ENCODE measurements at places on chromosomes 2 and 18.

DNA sequence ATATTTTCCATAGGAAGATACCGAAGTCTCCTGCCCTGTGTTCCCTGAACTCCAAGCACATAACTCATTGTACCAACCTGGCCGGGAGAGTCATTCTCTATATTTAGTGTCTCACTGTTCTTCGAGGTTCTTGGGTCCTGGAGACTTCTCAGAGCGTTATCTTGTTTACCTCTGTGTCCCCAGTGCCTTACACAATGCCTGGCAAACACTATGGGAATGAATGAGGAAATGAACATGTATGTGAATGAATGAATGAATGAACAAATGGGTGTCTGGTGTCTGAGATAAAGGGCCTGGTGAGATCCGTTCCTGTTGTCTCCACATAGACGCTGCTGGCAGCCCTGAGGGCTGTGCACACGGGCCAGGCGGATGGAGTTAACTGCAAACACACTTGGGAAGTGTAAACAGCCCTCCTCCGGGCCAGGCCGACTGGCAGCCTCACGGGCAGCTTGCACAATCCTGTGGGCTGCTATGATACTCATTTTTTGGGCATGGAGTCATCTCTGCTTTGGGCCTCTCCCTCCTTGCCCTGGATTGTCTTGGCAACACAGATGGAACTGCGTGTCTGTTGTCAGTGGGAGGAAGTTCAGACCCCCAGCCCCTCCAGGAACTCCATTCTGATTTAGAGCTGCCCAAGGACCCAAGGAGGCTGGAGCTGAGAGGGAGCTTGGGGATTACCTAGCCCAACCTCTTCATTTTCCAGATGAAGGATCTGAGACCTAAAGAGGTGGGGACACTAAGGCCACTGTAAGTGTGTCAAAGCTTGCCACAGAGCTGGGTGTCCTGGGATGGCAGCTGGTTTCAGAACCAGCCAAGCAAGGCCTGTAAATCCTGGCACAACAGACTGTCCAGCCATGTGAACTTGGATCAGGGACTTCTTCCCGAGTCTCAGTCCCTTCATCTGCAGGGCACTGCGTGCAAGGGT lies 124.4 kb downstream of the INHBB start:
- peak; percentile 35 for DNase-seq

DNA sequence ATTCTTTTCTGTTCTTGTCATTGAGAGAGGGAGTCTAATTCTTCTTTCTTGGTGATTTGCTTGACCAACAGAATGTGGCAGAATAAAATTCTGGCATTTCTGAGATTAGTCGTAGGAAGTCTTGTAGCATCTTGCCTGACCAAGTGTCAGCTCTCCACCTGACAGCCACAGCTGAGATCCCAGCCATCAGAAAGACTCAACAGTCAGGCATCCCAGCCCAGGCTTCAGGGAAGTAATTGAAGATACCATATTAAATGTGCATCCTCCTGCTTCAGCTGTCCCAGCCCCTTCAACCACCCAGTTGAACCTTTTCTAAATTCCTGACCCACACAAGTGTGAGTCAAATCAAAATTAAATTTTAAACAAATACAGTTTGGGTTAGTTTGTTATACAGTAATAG lies 208.3 kb downstream of the PIK3C3 start:
- no peak for DNase-seq

DNA sequence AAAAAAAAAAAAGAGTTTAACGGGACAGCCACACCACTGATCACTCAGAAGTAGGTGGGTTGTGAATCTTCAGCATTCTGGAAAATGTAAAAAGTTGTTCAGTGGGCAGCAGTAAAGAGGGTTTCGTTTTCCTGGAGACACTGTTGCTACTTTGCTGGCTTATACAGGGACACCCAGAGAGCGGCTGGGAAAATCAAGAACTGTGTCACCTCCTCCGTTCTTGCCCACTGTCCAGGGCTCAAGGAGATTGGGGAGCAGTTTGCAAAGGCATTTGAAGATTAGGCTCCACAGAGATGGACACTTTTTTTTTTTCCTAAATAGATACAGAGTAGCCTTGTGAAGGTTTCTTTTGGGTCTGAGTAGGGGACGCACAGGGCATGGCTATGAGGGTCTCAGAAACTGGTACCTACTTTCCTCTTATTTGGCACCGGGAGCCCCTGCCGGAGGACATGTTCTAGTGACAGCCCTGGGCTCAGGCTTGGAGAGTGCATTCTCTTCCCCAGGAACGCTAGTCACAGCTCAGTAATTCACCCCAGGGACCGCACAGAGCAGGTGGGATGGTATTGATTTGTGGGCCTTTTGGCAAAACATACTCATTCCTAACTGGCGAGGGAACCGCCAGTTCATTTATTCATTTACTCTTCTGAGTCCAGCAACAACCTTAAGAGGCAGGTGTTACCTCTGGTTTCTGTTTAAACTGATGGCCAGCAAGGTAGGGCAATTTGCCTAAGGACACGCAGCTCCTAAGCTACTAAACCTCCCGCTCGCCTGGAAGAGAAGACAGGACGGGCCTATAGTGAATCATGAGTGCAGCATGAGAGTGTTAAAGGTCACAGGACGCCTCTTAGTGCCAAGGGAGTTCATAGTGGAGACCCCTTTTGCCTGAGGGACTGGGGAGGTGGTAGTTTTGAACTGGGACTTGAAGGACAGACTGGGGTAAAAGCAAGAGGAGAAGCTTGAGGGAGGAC lies 53.1 kb downstream of the HPCAL1 start:
- no peak for DNase-seq

- no peak for DNase-seq
These were observed 347.0 kb upstream of the ID2 start for GRCh38 chr2:8334866-8335325.

GRCh38 chr2:109102588-109103233 lies 26.3 kb upstream of the SH3RF3 start:
- DNase-seq: peak; percentile 43

- no peak for DNase-seq
These were observed 20.2 kb upstream of the CCDC178 start for GRCh38 chr18:33460681-33461080.

GRCh38 chr2:31413862-31414550 lies 536 bp downstream of the XDH start:
- DNase-seq: no peak

GRCh38 chr2:40197121-40197520 lies 254.8 kb downstream of the SLC8A1 start:
- DNase-seq: no peak
